ENCODE measurements at places on chromosomes 12 and 14. TPM values are rescaled to one million over a fixed set of nuclear protein-coding genes. Genes with fewer than 3 reads are reported as not detected.

GRCh38 chr14:73422515-73422914 is 35.8 kb downstream of the NUMB start:
- DNase-seq = no peak

The CRACR2A gene
- total RNA-seq = 37.6 TPM

The KRT77 gene
- total RNA-seq = not detected

GRCh38 chr12:118050972-118051910 is 9.7 kb downstream of the WSB2 start:
- no peak for DNase-seq

The TAS2R31 gene
- total RNA-seq = 3.1 TPM

The TCL1B gene
- not detected for total RNA-seq

GRCh38 chr14:61217516-61217915 is 63.6 kb downstream of the TMEM30B start:
- no peak for DNase-seq

DNA sequence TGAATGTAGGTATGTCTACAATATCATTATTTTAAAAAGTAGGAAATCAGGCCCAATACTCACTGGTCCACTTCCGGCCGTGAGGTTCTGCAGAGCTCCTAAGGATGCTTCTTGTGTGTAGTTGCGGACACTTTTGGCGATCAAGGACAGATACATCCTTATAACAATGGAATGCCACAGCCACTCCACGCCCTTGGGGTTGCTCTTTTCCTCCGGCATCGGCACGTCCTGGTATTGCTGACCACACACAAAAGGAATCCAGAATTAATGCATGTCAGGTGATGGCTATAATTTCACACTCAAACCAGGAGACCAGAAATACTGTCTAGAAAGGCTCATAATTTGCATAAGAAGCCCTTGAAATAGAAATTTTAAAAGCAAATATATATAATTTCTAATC is 65.6 kb upstream of the YARS2 start:
- DNase-seq = no peak

- no peak for DNase-seq
Measured at GRCh38 chr14:36217027-36217426, 40.5 kb upstream of the PTCSC3 start.

GRCh38 chr14:73862480-73862879 is 10.8 kb downstream of the PTGR2 start:
- DNase-seq = no peak

DNA sequence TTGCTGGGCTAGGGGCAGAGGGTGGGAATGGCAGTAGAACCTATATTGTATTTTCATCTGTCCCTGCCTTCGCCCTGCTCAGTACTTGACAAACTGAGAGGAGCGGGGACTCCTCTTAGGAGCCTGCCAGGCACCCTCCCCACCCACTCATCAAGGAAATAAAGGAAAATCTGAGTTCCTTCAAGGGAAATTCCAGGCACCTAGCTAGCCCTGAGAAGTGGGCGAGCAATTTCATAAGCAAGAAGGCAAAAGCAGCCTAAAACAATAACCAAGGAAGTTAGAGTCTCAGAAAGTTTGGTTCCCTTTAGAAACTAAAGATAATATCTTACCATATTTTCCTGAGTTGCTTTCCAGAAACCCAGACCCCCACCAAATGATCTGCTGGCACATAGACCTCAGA is 10.6 kb upstream of the PLEKHD1 start:
- no peak for DNase-seq

The CEBPE gene
- total RNA-seq = 0.84 TPM

The PRB2 gene
- not detected for total RNA-seq

The CLBA1 gene
- 1.6 TPM for total RNA-seq

GRCh38 chr14:93207468-93208308 is 632 bp downstream of the UBR7 start:
- DNase-seq = no peak

- DNase-seq = no peak
Measured at GRCh38 chr12:32587581-32588495, 91.3 kb upstream of the DNM1L start.

DNA sequence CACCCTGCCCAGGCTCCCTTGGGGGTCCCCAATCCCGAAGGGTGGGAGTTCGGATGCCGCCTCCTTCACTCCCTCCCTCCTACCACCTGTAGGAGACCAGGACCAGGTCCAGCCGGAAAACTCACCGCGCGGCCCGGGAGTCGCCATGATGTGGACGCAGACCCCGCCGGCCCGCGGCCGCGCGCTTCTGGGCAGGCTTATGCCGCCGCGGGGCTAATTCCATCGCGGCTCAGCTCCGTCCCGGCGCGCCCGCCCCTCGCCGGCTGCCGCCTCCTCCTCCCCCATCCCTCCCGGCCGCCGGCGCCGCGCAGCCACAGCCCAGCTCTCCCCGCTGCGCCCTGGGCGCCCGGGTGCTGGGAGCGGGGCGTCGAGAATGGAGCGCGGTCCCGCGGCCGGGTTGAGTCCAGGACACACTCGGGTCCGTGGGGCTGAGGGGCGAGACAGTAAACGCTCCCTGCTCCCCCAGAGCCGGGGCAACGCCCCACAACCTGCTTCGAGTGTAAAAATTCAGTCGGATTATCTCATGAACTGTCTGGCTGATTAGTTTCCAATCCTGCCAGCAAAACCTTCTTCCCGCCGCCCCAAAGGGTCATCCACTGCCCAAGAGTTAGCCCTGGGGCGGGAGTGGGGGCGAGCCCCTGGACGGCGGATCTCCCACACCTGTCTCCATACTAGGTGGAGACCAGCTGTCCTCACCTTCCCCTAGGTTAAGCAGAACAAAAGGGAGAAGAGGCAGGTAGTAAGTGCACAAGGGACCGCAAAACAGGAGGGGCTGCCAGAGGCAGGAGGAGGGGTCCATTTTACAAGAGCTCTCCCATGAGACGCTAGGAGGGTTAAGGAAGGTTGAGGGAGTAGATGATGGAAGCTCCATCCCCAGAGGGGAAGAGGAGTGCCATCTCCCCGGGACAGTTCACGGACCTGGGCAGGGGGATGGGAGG is at the start of gene ANO2:
TSS of gene ANO2 (minus strand) at position 189 of the 938 bp plus-strand sequence. CDS start at position 147, 42 bp downstream.
- no peak for DNase-seq

DNA sequence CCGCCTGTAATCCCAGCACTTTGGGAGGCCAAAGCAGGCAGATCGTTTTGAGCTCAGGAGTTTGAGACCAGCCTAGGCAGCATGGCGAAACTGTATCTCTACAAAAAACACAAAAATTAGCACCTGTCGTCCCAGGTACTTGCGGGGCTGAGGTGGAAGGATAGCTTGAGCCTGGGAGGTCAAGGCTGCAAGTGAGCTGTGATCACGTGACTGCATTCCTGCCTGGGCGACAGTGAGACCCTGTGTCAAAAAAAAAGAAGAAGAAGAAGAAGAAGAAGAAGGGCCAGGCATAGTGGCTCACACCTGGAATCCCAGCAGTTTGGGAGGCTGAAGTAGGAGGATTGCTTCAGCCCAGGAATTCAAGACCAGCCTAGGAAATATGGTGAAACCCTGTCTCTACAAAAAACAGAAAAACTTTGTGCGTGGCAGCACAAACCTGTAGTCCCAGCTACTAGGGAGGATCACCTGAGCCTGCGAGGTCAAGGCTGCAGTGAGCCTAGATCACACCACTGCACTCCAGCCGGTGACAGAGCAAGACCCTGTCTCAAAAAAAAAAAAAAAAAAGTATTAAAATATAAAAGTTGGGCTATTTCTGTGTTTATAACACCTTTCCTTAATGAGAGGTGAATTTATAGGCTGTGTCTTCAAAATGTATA is 15.5 kb downstream of the RXYLT1 start:
- DNase-seq = no peak

GRCh38 chr12:12539028-12539810 is 23.4 kb downstream of the DUSP16 start:
- DNase-seq = no peak

- no peak for DNase-seq
Measured at GRCh38 chr14:95183532-95184412, 26.4 kb upstream of the DICER1 start.

The MAP3K9 gene
- total RNA-seq = 5.8 TPM

DNA sequence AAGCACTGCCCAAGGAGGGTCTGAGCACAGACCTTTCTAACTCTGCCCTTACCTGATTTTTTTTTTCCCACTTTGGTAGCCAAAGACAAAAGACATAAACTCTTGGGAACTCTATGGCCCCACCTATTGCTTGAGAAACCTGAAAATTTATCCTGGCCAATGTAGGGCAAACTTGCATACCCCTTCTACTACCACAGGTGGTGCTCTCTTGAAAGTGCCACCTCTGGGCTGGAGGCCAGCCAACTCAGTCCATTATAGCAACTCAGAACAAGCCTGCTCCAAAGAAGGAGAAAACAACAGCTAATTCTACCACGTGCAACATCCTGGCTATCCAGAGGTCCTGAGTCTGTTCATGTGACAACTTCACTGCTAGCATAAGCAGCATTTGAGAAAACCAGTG is 55.7 kb upstream of the ABCD2 start:
- no peak for DNase-seq

DNA sequence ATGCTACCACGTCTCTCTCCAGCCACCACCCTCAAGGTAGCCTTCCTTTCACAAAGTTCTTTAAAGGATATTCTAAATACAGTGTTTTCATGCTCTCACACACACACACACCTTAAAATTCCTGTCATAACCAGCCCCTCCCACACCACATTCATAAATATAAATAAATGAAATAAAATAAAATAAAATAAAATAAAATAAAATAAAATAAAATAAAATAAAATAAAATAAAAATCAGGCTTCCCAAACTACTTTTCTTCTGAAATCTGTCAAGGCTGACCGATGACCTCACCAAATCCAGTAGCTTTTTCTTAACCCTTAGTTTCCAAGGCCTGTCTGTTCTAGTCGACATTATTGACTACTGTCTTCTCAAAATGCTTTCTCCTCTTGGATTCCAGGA is 378.4 kb downstream of the SEC23A start:
- DNase-seq = no peak

The IFNG-AS1 gene
- 11.7 TPM for total RNA-seq

GRCh38 chr14:57355081-57355800 is 35.1 kb upstream of the NAA30 start:
- no peak for DNase-seq

DNA sequence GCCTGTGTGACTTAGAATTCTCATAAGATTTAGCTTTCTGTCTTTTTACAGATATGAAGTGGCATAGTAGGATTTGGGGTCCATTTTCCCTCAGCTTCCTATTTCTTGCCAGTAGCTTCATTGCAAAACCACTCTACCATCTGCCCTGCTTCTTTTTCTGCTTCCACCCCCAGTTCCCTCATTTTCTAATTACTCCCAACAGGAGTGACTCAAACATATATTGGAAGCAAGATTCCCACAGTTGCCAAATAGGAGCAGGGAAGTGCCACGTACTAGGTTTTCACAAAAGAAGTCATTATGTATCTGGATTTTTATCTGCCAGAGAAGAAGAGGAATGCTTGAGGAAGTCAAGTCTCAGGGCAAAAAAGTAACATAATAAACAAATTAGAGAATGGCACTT is 64.1 kb downstream of the ANO4 start:
- DNase-seq = no peak

DNA sequence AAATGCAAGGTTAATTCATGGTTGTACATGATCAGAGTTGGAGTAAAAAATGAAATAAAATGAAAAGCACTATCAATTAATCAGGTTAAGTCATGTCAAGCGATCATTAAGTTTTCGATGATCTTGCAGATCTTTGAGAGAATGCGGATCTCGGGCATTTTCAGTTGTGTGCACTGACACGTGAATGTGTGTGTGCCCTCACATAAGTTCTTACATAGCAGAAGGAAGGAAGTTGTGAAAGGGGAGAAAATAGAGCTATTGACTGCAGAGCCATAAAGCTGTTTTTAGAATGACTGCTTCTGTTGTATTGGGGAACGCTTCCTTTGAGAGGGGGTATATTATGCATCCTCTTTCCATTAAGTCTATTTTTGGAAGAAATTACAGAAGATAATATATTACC is 101.3 kb downstream of the HMGA2 start:
- no peak for DNase-seq

- DNase-seq = no peak
Measured at GRCh38 chr14:54762296-54762695, 140.3 kb downstream of the GCH1 start.

- peak; percentile 30 for DNase-seq
Measured at GRCh38 chr14:91801358-91801757, 66.0 kb downstream of the TC2N start.

GRCh38 chr12:6608592-6609281 is 1.6 kb upstream of the CHD4 start:
- no peak for DNase-seq

The DDX24 gene
- total RNA-seq = 313 TPM

The WNT5B gene
- total RNA-seq = not detected

DNA sequence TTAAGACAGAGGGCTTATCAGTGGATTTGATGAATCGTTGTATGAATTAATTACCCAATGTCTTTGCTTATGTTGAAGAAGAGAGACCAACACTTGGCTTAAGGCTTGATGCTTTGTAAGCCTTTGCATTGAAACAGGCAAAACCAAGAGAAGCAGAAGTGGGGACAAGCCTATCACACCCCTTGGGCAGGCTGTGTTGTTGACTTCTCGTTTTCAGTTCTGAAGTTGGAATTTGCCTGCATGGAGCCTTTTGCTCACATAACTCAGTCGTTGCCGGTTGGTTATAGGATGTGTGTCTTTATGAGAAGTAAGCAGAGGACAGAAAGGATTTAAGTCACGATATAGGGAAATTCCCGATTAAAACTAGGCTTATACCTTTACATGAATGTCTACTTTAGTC is 94.7 kb downstream of the CCDC92 start:
- DNase-seq = no peak

The TRPV4 gene
- 0.17 TPM for total RNA-seq

DNA sequence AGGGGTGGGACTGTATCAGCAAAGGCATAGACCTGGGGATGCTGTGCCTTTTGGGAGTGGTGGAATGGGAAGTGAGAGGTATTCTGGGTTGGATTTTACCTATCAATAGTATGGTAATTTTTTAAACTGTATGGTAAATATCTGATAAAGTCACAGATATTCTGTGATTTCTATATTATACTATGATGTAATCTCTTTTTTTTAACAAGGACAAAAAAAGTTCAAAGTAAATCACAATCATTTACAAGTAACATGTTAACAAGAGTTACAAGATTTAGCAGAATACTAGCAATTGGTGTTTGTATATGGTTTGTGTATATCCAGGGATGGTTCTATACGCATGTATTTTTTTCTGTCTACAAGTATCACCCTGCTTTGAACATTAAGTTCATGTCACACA is 56.0 kb downstream of the BMAL2 start:
- no peak for DNase-seq

The SLCO1B1 gene
- total RNA-seq = not detected

The MUCL1 gene
- total RNA-seq = not detected

GRCh38 chr14:104159990-104160389 is 21.6 kb downstream of the KIF26A start:
- DNase-seq = no peak

DNA sequence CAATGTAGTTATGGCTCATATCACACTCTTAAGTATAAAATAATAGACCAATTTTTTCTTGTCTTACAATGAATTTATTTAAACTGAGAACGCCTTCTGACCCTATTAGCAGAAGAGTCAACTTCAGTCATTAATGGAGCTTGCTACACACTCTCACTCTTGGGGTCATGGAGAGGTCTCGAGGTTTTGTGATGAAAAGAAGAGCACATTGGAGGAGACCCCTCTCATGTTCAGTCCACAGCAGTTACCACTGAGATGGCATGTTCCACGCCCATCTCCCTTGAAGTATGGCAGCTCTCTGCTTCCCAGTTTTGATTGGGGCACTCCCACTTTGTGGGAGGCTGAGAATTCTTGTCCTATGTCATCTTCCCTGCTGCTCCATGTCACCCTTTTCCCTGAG is 266.4 kb downstream of the RPS29 start:
- DNase-seq = no peak
